T-cell (primary cell): ENCODE measurements at places on chromosomes 11 and 22.
A peak's percentile ranks its signal among the peaks of the same experiment; 100 is the strongest.

GRCh38 chr11:127862406-127862805 is 725.0 kb downstream of the ETS1 start:
- no peak for DNase-seq

GRCh38 chr11:96052921-96053651 is 129.2 kb upstream of the MTMR2 start:
- DNase-seq, result no peak

DNA sequence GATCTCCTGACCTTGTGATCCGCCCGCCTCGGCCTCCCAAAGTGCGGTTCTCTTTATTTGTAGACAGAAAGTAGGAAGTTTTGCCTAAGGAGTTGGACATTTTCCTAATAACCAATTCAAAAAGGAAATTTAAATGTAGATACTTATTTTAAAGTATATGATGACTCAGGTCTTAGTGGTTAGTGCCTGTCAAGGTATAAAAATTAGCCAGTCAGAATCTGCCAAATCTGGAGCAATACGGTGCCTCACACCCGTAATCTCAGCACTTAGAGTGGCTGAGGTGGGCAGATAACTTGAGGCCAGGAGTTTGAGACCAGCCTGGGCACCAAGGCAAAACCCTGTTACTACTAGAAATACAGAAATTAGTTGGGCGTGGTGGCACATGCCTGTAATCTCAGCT is 86.7 kb upstream of the RASSF10 start:
- no peak for DNase-seq

GRCh38 chr11:19208959-19209546 is 7.3 kb upstream of the CSRP3 start:
- no peak for DNase-seq

DNA sequence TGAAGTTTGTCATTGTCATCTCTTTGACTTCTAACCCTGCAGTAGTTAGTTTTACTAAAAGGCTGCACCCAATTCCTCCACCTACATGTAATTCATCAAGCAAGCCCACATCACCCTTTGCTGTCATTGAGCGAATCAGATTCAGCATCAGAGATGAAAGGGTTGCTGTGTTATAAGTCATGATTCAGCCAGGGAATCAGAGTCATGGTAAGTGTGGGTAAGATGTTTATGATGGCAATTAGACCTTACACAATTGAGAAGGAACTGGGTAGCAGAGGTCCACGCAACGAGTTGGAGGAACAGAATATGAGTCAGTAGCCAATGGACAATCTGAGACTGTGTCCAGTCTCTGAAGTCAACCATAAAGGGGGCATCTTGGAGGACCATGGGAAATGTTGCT is 162.8 kb upstream of the SNX19 start:
- DNase-seq, result no peak

DNA sequence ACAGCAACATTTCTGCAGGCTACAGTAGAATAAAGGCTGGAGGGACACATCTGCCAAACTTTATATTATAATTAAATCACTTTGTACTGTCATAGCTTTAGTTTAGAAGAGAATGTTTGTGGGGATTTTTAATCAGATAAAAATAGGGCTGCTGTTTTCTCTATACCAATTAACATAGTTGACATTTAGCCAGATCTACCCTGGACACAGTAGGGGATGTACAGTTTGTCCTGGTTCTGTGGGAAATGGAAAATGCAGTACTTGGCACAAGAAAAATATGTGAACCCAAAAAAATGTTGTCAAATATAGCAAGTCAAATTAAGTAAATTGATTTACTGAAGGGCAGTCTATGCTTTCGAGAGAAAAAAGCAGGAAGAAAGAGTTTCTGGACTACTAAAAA is 20.8 kb upstream of the PICALM start:
- no peak for DNase-seq

DNA sequence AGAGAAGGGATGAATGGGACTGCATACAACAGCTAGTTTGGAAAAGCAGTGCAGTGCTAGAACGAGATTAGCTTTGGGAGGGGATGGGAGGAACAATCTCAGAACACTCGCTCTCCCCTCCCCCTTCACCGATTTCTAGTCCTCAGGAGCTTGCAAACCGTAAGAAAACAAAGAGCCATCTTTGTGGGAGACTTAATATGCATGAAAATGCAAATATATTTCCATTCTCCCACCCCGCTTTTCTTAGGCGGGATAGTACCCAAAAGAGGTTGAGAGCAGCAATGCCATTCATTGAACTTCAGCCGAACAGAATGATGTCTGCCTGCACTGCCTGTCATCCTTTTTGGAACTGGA is 1.1 kb downstream of the SPINDOC start:
- DNase-seq, result no peak

GRCh38 chr11:31645747-31646146 is 136.2 kb downstream of the ELP4 start:
- no peak for DNase-seq

- no peak for DNase-seq
Observed at GRCh38 chr11:61713906-61714305, 33.7 kb downstream of the DAGLA start.

GRCh38 chr11:110065189-110065588 is 28.0 kb upstream of the ZC3H12C start:
- no peak for DNase-seq

DNA sequence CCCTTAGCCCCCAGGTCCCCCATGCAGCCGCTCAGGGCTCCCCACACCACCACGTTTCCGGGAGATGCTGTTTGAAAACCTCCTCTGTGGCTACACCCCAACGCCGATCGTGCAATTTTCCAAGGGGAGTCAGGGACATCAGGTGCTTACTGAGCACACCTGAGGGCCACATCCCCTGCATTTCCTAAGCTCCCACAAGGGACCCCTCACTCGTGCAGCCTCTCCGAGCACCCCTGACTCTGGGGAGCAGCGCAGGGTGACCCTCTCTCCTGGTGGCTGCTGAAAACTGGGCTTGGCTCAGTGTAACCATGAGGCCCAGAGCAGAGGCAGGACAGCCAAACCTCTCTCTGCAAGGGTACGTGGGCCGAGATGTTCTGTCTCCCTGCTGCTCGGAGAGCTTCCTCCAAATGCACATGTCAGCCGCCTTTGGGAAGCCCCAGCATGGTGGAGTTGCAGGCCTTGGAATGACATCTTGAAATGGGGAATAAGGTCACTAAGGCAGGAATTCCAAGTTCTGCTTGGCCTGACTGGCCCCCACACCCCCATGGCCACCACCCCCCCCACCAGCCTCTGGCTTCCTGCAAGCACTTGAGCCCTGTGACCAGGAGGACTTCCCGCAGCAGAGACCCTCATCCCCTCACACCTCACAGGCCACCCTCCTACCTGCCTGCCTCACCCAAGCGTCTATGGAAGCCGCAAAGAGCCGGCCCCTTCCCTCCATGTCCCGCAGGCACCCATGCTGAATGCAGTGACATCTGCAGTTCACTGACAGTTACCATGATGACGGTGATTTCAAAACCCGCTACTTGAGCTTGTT is 257.4 kb downstream of the BRD1 start:
- DNase-seq, result no peak

DNA sequence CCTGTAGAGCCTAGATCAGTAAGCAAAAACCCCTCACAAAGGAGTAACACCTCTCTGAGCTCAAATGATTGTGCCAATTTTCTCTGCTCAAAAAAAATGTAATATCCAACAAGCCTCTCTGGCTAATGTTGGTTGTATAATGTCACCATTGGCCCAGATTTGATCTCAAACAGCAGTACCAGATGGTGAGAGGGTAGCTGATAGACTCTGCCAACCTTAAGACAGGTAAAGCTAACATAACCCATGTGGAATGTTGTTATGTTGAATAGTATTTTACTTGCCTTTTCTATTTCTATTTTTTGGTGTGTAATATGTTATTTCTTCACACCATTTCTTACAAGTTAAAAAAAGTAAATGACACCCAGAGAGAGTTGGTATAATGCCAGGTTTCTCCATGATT is 166.7 kb upstream of the GUCY1A2 start:
- DNase-seq, result no peak

- no peak for DNase-seq
Observed at GRCh38 chr22:39554151-39554550, 16.4 kb upstream of the CACNA1I start.

GRCh38 chr11:79087961-79088318 is 352.9 kb downstream of the TENM4 start:
- no peak for DNase-seq

DNA sequence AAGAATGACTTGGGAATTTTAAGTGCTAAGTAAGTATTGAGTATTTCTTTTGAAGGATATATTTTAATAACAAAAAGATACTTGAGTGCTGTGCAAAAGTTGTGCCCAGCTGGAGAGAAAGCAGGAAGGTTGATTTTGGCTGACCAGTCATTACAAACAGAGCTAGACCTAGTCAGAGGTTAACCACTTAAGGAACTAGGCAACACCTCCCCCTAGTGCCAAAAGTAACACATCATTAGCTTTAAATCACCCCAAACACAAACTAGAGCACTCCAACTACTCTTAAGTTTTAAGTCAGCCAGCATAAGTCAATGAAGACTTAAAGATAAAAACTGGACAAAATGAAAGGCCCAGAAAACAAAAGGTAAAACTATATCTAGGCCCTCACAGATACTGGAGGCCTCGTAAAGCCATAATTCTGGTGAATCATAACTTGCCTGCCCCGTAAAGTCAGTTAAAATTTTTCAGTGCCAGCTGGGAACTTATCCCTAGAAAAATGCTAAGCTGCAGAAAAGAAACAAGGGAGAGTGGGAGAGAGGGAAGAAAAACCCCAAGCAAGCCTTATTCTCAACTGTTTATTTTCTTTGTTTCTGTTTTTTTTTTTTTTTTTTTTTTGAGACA is 4.6 kb downstream of the TMEM9B start:
- no peak for DNase-seq

GRCh38 chr11:3091846-3092602 is 34.8 kb upstream of the CARS1 start:
- DNase-seq, result peak; percentile 71

GRCh38 chr11:66211100-66211499 is 57.3 kb upstream of the RAB1B start:
- DNase-seq, result no peak

DNA sequence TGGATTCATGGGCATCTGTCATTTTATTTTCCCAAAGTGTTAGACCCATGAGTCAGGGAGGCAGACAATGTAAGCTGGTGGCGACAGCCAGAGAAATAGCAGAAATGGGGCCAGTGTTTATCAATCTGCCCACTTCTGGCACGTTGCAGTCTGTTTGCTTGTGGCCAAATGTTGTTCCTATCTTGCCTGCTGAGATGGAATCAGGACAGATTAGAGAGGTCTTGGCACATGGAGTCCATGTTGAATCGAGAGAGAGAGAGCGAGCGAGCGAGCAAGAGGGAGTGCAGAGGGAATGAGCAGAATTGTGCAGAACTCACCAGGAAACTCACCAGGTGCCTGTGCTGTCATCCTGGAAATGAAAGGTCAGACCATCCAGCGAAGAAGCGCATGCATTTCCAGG is 21.9 kb upstream of the PARVG start:
- no peak for DNase-seq

GRCh38 chr11:2693271-2694261 is 6.2 kb downstream of the KCNQ1OT1 start:
- no peak for DNase-seq

DNA sequence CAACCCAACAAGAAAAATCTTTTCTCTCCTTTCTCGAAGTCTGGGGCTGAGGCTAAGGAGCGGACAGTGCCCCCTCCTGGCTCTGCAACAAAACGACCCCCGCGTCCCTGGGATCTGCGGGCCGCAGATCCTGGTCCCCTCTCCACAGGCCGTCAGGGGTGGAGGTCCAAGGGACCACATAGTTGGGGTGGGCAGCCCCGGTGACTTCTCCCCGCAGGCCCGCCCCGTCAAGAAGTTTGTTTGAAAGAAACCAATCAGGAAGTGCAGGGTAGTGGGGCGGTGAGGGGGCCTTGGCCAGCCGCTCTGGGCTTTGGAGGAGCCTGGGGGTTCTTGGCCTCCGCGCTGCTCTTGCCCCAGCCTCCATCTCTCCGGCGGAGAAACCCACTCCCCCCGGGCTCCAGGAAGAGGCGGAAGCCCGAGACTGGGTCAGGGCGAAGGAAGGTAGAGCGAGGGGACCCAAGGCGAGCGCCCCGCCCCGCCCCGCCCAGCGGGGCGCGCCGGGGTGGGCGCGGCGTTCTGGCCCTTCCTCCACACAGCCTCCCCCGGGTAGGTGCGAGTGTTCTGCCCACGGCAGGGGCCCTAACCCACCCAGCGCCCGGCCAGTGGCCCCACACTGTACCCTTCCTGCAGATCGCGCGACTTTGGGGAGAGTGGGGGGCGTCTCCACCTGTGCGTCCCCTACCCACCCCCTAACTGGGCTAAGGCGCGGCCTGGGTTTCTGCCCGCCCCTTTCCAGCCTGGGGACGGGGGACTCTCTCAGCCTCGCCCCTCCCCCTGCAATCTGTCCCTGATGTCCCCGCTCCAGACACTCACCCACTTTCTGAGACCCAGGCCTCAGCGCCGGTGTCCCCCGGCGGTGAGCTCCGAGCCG is 1.3 kb downstream of the TP53I11 start:
- DNase-seq, result no peak

DNA sequence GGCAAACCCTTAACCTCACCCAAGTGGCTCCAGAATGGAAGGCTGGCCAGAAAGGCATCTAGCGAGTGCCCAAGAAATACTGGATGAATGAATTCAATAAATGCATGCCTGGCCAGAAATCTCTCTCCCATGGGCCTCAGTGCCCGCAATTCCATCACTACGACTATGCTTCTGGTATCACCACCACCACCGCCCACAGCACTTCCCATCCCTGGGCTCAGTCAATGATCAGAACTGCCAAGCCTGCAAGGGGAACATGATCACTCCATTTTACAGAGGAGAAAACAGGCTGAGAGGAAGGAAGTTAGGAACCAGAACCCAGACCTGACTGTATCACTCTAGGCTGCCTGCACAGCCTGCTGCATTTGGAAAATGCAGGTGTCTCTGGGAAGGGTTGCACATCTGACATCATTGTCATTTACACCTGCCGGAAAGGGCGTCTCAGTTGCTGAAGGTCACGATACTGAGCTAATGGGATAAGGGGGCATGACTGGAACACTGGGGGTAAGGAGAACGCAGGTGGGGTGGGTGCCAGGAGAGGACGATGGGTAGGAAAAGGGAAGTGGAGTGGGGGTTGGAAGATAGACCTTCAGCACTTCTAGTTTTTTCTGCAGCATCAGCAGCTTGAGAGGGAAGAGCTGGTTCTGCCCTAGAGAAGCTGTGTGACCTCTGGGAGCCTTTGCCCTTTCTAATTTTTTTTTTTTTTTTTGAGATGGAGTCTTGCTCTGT is 3.2 kb downstream of the GPR152 start:
- DNase-seq, result no peak

DNA sequence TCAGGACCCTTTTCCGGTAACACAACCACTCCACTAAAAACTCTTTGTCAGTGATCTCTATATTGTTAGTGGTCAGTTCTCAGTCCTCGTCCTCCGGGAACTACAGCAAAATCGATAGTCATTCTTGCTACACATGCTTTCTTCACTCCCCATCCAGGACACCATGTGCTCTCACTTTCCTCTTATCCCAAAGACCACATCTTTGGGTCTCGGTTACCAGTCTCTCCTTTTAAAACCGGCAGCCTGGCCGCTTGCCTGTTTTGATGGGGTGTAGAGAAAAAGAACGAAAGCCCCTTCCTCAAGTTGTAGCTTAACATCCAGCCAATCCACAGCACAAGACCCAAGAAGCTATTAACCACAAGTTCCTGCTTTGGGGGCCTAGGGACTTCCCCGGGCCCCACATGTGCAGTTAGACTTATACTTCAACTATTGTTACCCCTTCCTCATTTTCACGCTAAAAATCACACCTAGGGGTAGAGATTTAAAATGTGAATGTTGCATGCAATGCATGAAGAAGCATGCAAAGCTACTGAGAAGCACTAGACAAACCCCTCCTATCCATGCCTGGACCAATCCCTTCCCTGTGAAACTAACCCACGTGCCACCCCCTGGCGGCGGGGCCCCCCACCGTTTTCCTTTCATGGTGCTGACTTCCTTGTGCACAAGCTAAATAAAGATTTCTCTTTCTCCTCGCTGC is 1.5 kb upstream of the TOLLIP start:
- DNase-seq, result peak; percentile 63
